ENCODE measurements at places on chromosomes 7 and 10.

DNA sequence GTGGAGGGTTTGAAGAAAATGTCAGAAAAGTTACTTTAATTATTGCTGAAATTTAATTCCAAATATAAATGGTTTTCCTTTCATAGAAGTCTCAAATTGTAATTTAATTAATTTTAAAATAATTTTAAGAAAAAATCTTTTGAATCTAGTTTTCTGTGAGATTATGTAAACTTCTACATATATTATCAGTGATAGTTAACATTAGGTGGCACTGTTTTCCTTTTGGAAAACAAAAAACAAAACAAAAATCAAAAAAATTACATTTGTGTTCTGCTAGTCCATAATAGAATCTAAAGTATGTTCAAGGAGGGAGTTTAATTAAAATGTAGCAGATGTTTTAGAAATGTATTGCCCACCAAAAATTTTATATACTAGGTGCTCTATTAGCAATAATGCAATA lies 1456.7 kb downstream of the REEP3 start:
- no peak for DNase-seq

DNA sequence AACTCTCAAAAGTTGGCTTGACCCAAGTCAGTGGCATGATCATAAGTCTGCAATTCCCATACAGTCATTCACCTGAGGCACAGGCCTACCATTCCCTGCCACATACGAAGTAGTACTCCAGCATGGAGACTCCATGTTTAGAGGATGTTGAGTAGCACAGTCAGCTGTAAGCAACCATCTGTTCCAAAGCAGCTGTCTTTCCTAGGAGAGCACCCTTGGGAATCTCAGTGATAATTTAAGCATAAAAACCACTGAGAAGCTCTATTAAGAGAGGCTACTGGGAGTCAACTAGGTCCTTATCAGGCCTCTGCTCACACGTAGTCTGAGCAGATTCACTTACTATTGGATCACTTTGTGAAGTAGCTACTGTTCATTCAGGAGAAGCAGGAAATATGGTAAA lies 61.6 kb upstream of the UNC5B start:
- no peak for DNase-seq

DNA sequence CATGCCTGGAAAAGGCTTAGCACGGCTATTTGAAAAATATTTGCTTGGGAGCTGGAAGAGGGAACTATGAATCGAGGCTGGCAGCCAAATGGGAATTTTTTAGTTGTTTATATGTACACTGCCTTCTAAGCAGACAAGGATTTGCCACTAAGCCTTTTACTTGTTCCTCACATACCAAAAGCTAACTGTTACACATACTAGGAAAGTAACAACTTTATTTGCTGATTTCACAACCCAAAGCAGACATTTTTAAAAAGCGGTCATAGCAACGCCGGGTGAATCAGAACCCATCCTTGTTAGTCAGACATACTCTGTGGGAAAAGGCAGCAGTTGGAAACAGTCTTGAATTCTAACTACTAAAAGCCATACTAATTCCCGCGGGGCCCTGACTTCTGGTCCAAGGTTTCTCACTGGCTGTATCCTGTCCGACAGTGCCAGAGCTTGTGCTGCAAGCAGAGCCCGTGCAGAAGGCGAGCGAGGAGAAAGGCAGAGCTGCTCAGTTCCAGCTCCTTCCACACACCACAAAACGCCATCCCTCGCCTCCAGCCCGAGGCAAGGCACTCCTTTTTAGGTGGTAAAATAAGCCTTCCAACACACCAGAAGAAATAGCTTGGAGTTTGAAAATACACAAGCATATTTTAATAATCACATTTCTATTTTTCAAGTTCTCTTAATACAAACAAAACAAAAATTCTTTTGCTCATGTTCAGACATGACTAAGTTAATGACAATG lies 89.2 kb downstream of the RNF216 start:
- DNase-seq = peak; percentile 96

DNA sequence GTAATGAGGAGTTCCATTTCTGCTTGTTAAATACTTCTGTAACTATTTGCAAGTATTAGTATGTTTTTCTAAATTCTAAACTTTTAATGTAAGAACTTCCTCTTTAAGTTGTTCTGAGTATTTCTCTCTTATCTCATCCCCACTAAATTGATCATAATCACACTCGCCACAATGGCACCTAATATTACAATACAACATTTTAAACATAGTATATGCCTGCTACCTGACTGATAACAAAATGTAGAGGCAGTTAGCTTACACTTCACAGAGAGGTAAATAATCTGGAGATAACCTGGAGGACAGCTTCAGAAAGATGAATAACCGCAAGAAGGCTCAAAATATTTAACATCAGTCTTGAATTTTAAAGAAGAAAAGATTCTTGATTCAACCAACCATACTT lies 48.6 kb downstream of the HIBADH start:
- DNase-seq = no peak

GRCh38 chr7:115476671-115477181 lies 553.8 kb downstream of the TFEC start:
- no peak for DNase-seq
